NCI-H1694 treated with DMSO at 0.1 percent for 48 hours (cell line): ENCODE measurements at places on chromosomes 4 and X.

DNA sequence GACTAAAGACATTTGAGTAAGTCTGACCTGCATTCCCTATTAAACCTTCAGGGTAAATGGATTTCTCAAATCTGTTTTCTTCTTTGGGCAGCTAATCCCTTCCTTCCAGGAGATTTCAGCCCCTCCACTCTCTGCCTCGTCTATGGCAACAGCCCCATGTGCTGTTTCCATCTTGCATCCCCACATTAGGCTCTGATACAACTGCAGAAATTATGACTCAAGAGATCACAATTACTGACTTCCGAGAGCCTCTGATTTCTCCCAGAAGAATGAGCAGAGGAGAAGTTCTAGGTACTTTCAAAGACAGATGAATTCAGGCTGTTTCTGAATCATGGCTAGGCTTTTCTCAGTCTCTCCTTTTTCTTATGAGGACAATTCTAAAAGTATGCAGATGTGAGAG, 38.7 kb downstream of the RAI2 start:
- DNase-seq = no peak

DNA sequence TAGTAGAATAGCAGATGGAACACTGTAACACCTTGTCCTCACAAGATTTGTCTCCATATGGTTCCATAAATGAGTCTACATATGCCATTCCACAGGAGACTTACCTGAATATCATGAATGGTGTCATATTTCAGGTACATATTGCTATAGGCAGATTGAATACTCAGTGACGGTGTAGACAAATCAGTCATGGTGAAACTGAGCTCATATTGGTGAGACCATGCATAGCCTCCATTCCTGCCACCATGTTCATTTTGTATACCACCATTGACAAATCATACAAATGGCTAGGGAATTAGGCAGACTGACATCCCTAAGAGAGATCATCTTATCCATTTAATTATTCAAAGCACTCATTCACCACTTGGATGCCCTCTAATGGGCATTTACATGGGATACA, 38.0 kb upstream of the SPP1 start:
- no peak for DNase-seq

DNA sequence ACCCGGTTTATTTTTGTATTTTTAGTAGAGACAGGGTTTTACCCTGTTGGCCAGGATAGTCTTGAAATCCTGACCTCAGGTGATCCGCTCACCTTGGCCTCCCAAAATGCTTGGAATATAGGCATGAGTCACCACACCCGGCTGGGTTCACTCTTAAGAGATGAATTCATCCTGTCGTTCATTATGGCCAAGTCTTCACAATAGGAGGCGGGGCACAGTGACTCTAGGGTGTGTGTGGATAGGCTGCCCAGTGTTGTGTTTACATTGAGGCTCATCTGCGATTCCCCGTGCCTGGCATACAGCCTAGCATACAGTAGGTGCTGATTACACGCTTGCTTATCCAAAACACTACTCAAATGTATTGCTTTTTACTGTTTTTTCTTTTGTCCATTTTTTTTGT, 41.3 kb upstream of the IGFBP7 start:
- no peak for DNase-seq

GRCh38 chr4:153020457-153020856, 84.3 kb downstream of the FHDC1 start:
- DNase-seq = no peak

- DNase-seq = no peak
Observed at GRCh38 chrX:1587161-1587560, 4.2 kb upstream of the AKAP17A start.

DNA sequence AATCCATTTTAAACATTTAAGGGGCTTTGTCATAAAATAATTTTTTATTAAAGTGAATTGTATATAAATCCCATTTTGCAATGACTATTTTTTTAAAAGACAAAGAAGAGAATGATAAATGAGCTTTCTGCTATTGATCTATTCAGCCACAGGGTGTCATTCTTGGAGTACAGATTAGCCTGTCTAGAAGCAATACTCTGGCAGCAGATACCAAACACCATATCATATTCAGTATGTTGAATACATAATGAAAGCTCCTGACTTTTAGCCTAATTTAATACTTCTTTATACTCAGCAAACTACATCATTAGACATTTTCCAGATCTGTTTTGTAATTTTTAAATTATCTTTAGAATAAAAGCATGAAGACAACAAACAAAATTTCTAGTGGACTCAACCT, 496.3 kb downstream of the PDGFC start:
- DNase-seq = peak; percentile 21

GRCh38 chrX:110373310-110373709, 14.7 kb downstream of the RTL9 start:
- DNase-seq = no peak

GRCh38 chr4:174402470-174403176, 118.9 kb downstream of the CEP44 start:
- DNase-seq = no peak

GRCh38 chr4:119014658-119015057, 121.0 kb upstream of the MYOZ2 start:
- DNase-seq = no peak

DNA sequence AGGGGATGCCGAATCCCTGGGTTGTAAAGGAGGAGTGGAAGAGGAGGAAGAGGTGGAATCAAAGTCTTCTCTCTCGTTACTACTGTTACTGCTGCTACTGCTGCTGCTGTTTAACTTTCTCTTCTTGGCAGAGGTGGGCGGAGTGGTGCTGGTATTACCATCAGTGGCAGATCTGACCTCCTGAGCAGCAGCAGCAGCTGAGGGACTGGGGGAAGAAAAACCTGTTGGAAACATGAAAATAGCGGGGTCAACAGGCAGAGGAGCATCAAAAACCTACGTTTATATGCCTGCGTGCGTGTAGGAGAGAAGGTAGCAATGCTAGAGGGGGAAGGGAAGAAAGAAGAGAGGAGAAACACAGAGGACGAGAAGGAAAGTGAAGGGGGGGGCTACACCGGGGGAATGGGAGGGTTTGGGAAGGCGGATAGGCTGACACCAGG, 339 bp downstream of the CUL4B start:
- no peak for DNase-seq

DNA sequence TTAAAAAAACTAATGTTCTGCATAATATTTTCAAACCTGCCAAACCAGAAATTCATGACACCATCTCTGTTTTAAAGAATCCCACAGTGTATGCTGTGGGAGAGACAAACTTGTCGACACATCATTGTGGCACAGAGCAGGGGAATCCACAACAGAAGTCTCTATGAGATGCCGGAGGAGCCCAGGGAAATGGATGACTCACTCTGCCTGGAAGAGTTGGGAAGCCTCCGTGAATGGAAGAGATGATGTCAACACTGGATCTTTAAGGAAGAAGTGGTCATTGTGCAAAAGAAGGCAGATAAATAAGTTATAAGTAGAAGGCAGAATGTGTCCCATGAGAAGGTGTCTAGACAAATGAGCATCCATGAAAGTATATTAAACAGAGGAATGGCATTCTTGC, 595.1 kb downstream of the RAB28 start:
- no peak for DNase-seq

DNA sequence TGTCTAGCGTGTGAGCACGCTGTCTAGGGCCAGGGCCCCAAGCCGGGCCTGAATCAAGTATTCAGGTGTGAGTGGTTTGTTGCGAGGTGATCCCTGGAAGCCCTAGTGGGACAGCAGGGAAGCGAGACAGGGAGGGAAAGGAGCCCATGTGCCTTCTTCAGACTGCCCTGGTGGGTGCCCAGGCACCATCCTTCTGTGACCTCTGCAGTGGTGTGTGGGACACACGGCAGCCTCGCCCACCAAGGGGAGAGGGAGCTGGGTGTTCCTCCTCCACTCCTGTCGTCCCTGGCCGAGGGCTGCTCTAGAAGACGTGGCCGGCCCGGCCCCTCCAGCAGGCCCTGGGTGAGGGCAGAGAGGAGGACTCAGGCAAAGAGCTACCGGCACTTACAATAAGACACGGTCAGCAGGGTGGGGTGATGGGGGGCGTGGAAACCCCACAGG, 47.4 kb downstream of the HTRA3 start:
- no peak for DNase-seq

GRCh38 chr4:143782521-143782920, 82.0 kb upstream of the FREM3 start:
- DNase-seq = no peak

- DNase-seq = no peak
Observed at GRCh38 chr4:156053174-156053573, 99.5 kb upstream of the CTSO start.

GRCh38 chrX:41066969-41067368, 18.3 kb upstream of the USP9X start:
- DNase-seq = no peak

DNA sequence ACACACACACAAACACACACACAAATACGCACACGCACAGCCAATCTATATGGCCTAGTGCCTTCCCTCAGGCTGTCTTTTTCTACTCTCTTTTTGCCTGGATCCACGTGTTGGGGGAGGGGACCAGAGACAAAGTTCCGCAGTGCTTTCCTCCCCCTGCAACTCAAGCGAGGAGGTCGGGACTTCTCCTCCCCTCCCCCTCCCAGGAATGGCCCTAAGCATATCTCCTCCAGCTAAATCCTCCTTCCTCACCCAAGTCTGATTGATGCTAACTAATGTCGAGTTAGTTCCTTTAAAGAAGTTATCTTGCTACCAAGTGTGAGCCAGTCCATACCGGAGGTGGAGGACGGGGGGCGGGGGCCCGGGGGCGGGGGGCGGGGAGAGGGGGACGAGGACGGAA, 141.2 kb upstream of the ZIC3 start:
- DNase-seq = no peak

- DNase-seq = no peak
Observed at GRCh38 chr4:11423465-11423864, 5.2 kb downstream of the HS3ST1 start.

DNA sequence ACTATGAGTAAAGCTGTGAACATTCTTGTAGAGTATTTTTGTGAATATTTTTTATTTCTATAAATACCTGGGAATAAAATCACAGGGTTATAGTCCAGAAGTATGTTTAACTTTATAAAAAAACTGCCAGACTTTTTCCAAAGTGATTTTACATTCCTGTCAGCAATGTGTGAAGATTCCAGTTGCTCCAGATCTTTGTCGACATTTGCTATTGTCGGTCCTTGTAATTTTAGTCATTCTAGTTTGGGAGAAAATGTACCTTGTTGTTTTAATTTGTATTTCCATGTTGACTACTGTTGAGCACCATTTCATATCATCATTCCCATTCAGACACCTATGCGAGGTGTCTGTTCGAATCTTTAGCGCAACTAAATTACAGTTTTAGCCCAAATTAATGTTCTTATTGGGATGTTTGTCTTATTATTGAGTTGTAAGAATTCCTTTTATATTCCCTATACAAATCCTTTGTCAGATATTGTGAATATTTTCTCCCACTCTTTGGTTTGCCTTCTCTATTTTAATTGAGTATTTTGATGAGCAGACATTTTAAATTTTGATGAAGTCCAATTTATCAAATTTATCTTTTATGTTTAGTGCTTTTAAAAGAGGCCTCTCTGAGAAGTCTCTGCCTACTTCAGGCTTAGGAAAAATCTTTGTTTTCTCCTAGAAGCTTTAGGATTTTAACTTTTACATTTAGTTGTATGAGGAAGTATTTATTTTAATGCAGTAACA, 2.6 kb downstream of the CEP135 start:
- no peak for DNase-seq

DNA sequence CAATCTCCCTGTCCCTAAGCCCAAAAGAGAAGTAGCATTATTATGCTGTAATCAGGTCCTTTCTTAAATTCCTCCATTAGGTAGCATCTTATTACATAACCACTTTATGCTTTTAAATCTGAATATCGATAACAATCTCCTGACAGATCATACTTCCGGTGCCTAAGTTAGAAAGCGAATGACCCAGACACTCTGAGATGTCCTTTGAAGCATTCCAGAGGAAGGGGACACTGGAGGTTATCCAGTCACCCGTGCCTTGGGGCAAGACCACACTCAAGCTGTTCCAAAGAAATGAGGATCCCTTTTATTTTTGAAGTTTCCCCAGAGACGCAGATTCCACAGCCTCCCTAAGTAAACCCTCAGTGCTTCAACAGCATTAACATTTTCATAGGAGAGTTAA, 125.7 kb downstream of the PALLD start:
- DNase-seq = no peak

- no peak for DNase-seq
Observed at GRCh38 chr4:3372933-3373465, 68.8 kb upstream of the HGFAC start.

- DNase-seq = no peak
Observed at GRCh38 chr4:128571747-128572146, 237.8 kb upstream of the JADE1 start.

- DNase-seq = no peak
Observed at GRCh38 chrX:6681521-6682145, 146.7 kb upstream of the VCX3A start.

- DNase-seq = no peak
Observed at GRCh38 chr4:13548059-13548983, 4.0 kb upstream of the NKX3-2 start.

DNA sequence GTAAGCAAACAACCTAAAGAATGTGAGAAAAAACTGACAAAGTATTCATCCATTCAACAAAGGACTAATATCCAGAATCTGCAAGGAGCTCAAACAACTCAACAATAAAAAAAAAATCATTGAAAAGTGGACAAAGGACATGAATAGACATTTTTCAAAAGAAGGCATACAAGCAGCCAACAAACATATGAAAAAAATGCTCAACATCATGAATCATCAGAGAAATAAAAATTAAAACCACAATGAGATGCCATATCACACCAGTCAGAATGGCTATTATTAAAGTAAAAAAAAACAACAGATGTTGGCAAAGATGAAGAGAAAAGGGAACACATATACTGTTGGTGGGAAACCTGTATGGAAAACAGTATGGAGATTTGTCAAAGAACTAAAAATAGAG, 120.7 kb upstream of the ADGRL3 start:
- no peak for DNase-seq

GRCh38 chr4:48334236-48334635, 7.1 kb upstream of the SLAIN2 start:
- no peak for DNase-seq

DNA sequence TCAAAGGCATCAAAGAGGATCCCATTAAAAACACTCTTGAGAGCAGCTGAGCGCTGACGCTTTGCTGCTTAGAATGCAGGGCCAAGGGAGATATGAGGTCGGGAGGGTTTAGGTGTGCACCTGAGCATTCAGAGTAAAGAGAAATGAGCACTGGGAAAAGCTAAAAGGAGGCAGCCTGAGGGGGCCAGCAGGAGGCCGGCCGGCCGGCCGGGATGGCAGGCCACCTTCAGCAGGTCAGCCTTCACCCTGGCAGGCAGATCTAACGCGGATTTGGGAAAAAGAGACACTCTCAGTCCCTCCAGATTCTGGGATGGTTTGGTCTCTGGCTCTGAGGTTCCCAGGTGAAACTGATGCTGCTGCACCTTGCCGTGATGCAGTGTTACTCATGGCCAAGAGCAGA, 393.5 kb downstream of the TRIML1 start:
- DNase-seq = no peak

- no peak for DNase-seq
Observed at GRCh38 chrX:118502161-118502789, 6.7 kb downstream of the DOCK11 start.

DNA sequence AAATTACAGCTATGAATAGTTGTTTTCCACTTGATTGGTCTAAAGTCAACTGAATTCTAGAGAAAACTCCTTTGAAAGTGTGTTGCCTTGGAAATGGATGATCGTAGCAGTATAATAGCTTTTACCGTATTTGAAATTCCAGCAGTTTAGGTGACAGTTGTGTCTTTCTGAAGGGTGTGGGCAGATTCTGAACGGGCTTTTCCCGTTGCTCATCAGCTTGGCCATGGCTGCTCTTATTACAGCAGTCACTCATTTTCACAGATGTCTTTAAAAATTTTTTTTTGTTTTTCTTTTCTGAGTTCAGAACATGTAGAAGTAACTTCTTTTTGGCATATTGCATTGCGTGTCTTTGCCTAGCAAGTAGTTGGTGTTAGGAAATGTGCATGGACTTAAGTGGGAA, 69.6 kb upstream of the SLC4A4 start:
- DNase-seq = no peak
